ENCODE measurements at places on chromosomes 12 and 14.

DNA sequence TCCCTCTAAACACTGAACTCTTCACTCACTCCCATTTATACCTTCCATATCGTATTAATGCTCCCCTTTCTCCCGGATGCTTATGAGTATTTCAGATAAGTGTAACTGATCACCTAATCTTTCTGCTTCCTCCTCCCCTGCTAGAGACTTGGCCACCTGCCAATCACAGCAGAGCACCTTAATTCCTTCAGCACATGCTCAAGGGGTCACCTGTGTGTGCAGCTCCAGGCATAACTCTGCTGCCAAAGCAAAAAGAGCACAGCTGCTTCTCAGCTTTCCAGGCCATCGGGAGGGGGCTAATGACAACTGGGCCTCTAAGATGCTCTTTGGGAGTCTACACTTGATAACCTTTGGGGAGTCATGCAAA lies 106.9 kb upstream of the DYRK2 start:
- DNase-seq: no peak

GRCh38 chr12:79438480-79439174 lies 252.1 kb downstream of the PAWR start:
- DNase-seq: no peak

- peak; percentile 93 for DNase-seq
Measured at GRCh38 chr14:75277008-75277814, 1.4 kb upstream of the FOS start.

- DNase-seq: peak; percentile 14
Measured at GRCh38 chr14:21090194-21090939, 8.1 kb downstream of the ZNF219 start.

DNA sequence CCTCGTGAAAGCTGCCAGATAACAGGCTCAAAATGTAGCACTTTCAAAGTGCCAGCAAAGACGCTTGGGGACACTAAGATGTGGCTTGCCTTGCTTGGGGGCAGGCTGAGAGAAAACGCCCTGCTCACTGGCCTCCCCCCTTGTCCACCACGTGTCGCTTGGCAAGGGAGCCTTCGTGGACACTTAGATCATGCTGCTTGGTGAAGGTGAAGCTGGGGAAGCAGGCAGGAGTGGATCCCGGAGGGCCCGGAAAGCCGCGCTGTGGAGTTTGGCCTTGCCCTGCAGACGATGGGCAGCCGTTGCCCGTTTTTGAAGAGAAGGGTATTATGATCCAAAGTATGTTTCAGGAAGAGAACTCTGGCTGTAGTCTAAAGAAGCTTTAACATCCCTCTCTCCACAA lies 53.4 kb upstream of the BDKRB2 start:
- no peak for DNase-seq

DNA sequence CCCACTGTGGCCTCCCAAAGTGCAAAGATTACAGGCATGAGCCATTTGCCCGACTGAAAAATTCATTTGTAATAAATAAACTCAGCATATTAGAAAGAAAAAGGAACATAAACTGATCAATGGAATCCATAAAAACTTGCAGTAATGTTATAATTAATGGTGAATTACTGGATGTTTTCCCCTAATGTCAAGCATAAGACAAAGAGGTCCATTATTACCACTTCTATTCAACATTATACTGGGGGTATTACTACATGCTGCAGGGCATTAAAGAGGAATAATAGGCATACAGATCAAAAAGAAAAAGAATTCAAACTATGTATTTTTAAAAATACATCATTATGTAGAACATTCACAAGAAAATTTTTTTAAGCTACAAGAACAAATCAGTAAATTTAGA lies 926.8 kb downstream of the LRFN5 start:
- no peak for DNase-seq

DNA sequence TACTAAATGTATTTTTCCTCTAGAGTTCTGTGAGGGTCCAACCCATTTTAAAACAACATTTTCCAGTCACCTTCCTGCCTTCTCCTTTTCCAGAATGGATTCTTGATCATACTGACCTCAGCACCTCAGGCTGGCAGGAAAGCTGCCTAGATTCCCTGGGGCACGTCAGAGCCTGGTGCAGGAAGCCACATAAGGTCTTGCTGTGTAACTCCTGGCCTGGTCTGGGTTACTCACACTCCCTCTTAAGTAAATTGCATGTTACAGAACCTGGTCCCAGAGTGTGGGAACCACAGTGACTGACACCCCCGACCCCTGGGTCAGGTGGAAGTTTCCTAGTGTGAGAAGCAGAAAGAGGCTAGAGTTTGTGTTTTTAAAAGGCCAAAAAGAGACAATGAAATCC lies 209.8 kb downstream of the SPTSSA start:
- no peak for DNase-seq

DNA sequence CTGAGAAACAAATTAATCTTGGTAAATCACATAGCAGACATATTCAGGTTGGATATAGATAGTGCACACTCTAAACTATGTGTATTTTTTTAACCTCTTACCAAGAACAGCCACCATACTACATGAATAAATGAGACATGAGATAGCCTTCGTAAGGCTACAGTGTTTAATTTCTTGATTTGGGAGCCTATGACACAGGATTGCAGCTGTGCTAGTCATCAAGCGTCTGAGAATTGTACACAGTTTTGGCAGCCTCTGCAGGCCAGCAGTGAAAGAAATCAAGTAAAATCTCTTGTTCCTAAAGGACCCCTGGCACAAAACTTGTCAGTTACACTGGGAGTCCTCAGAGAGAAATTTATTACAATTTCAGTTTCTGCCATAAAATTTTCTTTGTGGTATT lies 236.1 kb downstream of the C12orf50 start:
- no peak for DNase-seq

DNA sequence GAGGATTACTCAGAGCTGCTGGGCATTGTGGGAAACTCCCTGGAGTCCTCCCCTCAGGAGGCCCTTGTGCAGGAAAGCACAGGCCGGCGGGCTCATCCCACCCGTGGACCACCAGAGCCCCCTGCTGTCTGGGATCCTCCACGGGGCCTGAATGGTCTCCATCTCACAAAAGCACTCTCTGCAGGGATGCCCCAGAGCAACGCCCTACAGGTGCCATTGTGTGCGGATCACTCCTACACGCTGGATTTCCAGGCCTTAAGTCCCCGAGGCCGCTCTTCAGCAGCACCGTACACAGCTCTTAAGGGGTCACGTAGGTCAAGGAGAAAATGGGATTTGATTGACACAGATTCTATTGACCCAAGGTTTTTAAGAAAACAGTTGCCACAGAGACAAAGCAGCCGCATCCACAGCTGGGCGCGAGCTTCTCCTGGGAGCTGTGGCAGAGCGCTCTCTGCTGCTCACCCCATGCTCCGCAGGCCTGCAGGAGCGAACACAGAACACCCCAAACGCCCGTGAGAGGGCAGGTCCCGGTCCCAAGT lies 36.7 kb upstream of the RIMBP2 start:
- DNase-seq: no peak

- no peak for DNase-seq
Measured at GRCh38 chr12:104852102-104852501, 106.0 kb downstream of the SLC41A2 start.

DNA sequence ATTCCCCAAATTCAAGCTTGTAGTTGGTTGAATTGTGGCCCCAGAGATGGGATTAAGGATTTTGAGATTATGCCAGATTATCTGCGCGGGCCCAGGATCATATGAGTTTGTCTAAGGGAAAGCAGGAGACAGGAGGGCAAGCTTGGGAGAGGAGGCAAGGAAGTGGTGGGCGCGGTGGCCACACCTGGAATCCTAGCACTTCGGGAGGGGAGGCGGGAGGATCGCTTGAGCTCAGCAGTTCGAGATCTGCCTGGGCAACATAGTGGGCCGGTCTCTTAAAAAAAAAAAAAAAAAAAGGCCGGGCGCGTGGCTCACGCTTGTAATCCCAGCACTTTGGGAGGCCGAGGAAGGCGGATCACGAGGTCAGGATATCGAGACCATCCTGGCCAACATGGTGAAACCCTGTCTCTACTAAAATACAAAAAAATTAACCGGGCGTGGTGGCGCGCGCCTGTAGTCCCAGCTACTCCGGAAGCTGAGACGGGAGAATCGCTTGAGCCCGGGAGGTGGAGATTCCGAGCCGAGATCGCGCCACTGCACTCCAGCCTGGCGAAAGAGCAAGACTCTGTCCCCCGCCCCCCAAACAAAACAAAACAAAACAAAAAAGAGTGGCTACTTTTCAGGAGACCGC lies 881 bp upstream of the PUS1 start:
- DNase-seq: peak; percentile 15

DNA sequence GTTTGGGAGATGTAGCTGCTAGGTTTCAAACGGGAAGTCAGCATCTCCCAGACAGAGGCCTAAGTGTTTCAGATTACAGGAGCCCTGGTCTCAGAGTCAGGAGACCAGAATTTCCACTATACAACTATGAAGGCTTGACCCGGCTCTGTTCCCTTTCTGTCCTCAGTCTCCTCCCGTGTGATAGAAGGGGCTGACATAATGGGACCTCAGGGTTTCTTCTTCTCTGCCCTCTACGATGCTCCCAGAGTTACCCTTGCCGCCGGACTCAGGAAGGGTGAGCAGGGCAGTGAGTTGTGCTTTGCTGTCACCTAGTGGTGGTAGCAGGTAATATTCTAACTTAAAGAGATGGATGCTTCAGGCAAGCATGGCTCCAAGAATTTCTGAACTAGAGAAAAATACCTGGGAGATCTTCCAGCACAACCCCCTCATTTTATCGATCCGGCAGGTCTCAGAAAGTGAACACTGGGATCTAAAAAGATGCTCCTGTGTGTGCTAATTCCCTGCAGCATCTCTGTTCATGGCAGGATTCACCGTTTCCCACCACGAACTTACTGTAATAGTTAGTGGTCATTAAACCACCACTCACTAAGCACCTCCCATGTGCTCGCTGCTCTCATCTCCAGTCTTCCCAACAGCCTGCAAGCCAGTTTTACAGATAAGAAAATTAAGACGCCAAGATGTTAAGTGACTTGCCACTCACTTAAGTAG lies 84.4 kb downstream of the VWF start:
- DNase-seq: peak; percentile 67

DNA sequence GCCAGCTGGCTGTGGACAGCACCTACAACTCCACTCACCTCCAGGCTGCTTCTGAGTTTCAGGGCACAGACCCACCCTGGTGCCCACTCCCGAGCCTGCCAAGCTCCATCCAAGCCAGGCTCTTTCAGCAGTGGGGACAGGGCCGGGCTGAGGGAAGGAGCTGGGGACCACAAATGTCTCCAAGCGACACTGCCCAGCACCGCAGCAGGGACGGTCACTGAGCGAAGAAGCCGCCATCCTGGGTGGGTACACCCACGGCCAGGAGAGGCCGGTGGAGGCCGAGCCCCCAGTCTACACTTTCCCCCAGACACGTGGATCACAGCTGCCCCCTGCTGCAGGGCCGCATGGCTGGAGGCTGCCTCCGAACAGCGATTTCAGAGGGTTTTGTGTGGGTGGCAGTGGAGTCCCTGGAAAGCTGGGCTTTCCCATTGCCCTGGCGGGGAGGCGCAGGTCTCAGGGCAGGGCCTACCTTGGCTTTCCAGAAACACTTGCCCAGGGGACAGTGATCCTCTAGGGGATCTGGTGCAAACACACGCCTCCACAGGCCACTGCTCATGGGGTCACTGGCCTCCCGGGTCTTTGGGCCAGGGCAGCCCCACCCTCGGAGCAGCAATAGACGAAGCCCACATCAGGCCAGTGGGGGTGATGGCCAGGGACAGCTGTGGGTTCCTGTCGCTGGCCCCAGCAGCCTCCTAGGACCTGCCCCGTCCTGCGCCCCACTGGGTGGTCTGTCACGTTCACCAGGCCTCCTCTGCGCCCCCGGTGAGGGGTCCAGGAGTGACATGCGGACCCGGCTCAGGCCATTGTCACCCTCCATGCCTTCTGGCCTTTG lies 1.2 kb upstream of the GPR132 start:
- DNase-seq: no peak

DNA sequence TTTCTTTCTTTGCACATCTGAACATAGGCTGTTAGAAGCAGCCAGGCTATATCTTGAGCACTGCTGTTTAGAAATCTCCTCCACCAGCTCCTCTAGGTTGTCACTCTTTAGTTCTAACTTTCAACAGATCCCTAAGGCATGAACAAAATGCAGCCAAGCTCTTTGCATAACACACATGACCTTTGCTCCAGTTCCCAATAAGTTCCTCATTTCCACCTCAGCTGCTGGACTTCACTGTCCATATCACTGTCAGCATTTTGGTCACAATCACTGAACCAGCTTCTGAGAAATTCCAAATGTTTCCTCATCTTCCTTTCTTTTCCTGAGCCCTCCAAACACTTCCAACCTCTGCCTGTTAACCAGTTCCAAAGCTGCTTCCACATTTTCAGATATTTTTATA lies 27.6 kb upstream of the C14orf132 start:
- peak; percentile 64 for DNase-seq

DNA sequence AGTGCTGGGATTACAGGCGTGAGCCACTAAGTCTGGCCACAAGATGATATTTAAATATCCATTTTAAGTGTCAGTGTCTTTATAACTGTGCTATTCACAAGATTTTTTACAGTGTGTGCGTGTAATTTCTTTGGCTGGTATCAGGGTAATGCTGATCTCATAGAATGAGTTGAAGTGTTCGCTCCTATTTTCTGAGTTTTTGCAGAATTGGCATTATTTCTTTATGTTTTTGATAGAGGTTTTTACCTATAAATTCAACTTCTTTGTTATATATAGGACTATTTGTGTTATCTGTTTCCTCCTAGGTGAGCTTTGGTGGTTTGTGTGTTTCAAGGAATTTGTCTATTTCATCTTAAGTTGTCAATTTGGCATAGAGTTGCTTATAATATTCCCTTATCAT lies 45.6 kb downstream of the FOXN4 start:
- no peak for DNase-seq

- DNase-seq: peak; percentile 29
Measured at GRCh38 chr14:39265806-39266524, 32.2 kb downstream of the MIA2 start.

- DNase-seq: no peak
Measured at GRCh38 chr12:88185988-88186387, 43.9 kb downstream of the TMTC3 start.

DNA sequence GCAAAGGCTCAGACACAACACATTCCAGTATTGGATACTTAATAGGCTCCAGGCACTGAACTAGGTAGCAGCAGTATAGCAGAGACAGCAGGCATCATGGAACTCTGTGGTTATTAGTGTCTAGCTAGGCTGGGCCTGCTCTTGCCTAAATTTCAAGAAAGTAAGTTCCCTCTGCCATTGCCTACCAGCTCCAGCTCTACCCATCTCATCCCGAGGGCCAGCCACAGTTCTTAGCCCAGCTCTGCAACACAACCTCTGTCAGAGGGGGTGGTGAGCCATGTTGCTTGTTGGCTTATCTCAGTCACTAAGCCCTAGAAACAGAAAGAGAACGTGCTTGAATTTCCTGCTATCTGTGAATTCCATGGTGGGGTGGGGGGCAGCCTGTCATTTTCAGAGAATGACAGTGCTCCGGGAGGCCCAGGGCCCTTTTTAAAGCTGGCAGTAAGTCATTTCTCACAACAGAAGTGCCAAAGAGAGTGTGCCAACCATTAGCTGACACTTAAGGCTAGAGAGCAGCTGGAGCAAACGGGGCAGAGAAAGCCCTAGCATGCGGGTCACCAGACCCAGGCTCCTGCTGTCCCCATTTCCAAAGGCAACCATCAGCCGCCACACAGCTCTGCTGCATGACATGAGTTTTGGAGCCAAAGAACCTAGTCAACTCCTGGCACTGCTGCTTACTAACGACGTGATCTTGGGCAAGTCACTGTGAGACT lies 105.9 kb downstream of the PRMT8 start:
- DNase-seq: no peak
